ENCODE measurements at places on chromosomes 7 and 10. TPM values are rescaled to one million over a fixed set of nuclear protein-coding genes. Genes with fewer than 3 reads are reported as not detected.

DNA sequence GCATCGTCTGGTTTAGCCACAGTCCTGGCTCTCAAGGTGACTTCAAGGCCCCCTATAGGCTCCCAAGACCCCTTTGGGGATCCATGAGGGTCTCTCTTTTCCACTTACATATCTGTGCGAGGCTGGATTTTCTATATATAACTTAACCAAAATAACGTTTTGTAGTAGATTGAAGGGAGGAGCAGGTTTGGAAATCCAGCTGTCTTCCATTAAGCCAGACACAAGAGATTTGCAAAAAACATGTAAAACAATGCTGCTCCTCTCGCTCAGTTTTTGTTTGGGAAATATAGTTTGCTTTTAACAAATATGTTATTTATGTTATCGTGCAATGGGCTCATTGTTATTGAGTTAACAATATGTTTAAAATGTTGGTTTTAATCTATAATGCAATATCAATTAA, 811.2 kb downstream of the TYW1 start:
- no peaks in the 10 kb centered on the region for H3K4me1 ChIP-seq
- H3K4me3 ChIP-seq: no peak overlapping the region
- H3K36me3 ChIP-seq: no peaks in the 10 kb centered on the region
- no peak for DNase-seq

- H3K4me1 ChIP-seq: no peaks in the 10 kb centered on the region
- H3K27me3 ChIP-seq: no peaks in the 10 kb centered on the region
- no peak overlapping the region for H3K27ac ChIP-seq
- no peak for DNase-seq
- H3K4me3 ChIP-seq: no peak overlapping the region
- H3K36me3 ChIP-seq: no peaks in the 10 kb centered on the region
These were observed 190.7 kb downstream of the WDR11 start for GRCh38 chr10:121041906-121042305.

The FGL2 gene
- total RNA-seq: 10.5 TPM

GRCh38 chr10:32104622-32105509, 48.6 kb upstream of the KIF5B start:
- no peak overlapping the region for H3K27ac ChIP-seq
- DNase-seq: no peak
- H3K36me3 ChIP-seq: no peaks in the 10 kb centered on the region

DNA sequence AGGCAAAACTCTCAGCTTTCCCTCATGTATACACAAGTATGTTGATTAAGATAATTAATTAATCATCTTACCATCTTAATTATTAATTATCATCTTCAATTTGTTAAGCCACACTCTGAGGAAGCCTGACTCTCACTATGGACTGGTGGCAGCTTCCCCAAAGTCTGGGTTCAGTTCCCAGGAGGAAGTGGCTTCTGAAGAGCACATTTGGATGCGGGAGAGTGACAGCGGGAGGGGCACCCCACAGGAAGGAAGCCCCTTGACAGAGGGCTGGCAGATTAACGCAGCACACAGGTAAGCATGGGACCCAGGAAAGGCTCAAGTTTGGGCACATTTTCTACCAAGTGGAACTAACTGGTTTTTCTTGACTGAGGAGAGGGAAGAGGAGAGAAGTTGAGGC, 13.4 kb upstream of the SLIT1 start:
- DNase-seq: no peak
- peaks cover 12% of the 10 kb centered on the region for H3K4me1 ChIP-seq
- H3K27ac ChIP-seq: no peak overlapping the region
- H3K4me3 ChIP-seq: no peak overlapping the region

GRCh38 chr7:147803606-147804005, 787.0 kb upstream of the C7orf33 start:
- DNase-seq: no peak
- no peaks in the 10 kb centered on the region for H3K27me3 ChIP-seq
- H3K4me1 ChIP-seq: no peaks in the 10 kb centered on the region
- no peaks in the 10 kb centered on the region for H3K36me3 ChIP-seq

GRCh38 chr7:107560898-107561516, 2.7 kb downstream of the COG5 start:
- DNase-seq: no peak
- H3K4me3 ChIP-seq: no peak overlapping the region
- H3K36me3 ChIP-seq: peaks cover 9% of the 10 kb centered on the region
- no peaks in the 10 kb centered on the region for H3K27me3 ChIP-seq
- peaks cover 39% of the 10 kb centered on the region for H3K4me1 ChIP-seq
- H3K27ac ChIP-seq: no peak overlapping the region

GRCh38 chr10:71984809-71985388, 20.7 kb downstream of the CHST3 start:
- no peaks in the 10 kb centered on the region for H3K36me3 ChIP-seq
- no peak overlapping the region for H3K27ac ChIP-seq
- no peaks in the 10 kb centered on the region for H3K27me3 ChIP-seq
- DNase-seq: peak; percentile 61
- H3K4me1 ChIP-seq: peaks cover 53% of the 10 kb centered on the region

The LRRN3 gene
- total RNA-seq: not detected

- no peaks in the 10 kb centered on the region for H3K36me3 ChIP-seq
- no peak for DNase-seq
- no peaks in the 10 kb centered on the region for H3K27me3 ChIP-seq
- no peak overlapping the region for H3K27ac ChIP-seq
- H3K4me3 ChIP-seq: no peak overlapping the region
These were observed 104.0 kb downstream of the JCAD start for GRCh38 chr10:29955329-29955935.

GRCh38 chr10:47330366-47330765, 8.1 kb downstream of the GDF2 start:
- H3K36me3 ChIP-seq: no peaks in the 10 kb centered on the region
- no peak for DNase-seq
- no peak overlapping the region for H3K4me3 ChIP-seq
- no peak overlapping the region for H3K27ac ChIP-seq

The HMX3 gene
- not detected for total RNA-seq

DNA sequence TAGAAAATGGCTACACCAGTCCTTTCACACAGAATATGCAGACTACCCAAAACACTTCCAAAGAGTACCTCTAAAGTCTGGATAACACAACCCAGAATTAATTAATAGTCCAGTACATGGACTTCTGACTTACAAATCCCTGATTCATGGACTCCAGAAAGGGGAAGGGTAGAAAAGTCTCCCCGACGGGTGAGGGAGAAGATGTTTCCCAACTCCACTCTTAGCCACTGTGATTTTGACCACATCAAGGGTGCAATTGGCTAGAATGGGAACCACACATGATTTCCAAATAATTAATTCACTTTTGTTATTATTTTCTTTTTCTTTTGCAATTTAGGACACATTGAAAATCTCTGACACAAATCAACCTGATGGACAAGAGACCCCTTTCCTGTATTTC, 1.4 kb downstream of the TMEM130 start:
- no peak overlapping the region for H3K4me3 ChIP-seq
- H3K27ac ChIP-seq: no peak overlapping the region
- peaks cover 22% of the 10 kb centered on the region for H3K4me1 ChIP-seq
- H3K36me3 ChIP-seq: no peaks in the 10 kb centered on the region
- no peak for DNase-seq
- H3K27me3 ChIP-seq: peaks cover 4% of the 10 kb centered on the region

The DPCD gene
- 6.7 TPM for total RNA-seq

The ZNF117 gene
- 34.4 TPM for total RNA-seq

The HOXA10 gene
- not detected for total RNA-seq

DNA sequence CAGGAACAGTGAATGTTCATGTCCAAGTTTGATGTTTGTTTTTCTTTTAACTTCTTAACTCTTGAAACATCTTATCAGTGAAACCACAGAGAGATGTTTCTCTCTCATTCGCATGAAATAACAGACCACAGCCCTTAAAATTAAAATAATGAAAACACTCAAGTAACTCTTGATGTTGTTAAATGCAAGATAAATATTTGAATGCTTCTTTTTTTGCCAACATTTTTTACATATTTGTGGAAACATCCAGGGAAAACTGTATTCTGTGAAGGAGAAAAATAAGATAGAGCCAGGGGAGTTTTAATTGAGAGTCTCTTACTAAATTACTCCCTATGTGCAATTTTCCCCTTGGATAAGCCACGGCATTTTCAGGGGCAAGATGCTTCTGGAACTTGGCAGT, 361.8 kb upstream of the MGMT start:
- H3K4me3 ChIP-seq: no peak overlapping the region
- H3K4me1 ChIP-seq: no peaks in the 10 kb centered on the region
- H3K36me3 ChIP-seq: no peaks in the 10 kb centered on the region
- no peak for DNase-seq

DNA sequence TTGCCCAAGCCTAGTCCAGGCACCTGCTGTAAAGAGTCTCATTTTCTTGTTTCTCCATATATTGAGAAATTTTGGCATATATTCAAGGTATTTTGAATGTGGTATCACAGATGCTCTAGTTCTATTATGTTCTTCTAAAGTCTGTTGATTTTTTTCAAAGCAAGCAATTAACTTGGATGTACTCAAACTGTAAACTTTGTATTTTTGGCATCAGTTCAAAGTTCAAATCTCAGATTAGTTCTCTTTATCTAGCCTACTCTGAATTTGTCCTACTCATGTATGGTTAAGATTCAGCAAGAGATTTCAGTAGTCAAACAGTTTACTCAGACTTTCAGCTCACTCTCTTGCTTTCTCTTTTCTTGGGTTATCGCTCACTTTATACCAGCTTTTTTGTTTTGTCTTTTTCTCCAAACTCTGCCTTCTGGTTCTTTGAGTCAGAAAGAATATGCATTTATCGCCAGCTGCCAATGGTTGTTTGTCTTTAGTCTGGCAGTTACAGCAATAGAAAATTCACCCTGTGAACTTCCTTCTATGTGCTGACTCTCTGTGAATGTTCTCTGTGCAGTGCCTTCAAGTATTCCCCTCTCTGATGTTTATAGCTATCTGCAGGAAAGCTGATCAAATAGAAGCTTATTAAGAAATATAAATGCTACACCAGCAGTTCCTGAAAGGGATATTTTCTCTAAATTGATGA, 56.0 kb downstream of the ANKRD7 start:
- H3K36me3 ChIP-seq: no peaks in the 10 kb centered on the region
- H3K4me3 ChIP-seq: no peak overlapping the region
- no peak overlapping the region for H3K27ac ChIP-seq
- no peaks in the 10 kb centered on the region for H3K4me1 ChIP-seq

DNA sequence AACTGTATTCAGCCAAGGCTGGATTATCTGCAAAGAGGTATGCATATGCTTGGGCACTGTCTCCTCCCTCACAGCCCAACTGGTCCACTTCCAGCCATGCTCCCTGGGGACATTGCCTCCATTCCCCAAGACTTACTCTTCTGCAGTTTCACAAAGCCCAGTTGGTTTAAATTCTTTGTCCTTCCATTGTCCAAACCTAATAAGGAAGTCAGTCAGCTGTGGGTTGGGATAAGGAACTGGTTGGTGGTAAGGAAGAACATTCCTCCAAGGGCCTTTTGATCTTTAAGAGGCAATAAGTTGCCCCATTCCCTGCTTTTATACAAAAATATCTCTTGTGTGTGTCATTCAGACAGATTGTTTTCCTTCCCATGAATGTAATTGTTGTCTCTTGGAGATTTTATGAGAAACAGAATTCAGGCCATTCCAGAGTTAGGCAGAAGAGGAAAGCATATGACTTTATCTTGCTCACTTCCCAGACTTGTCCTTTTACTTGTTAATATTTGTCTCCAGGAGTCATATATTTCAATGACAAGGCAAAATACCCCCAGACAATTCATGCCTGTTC, 673.7 kb downstream of the SUGCT start:
- no peak overlapping the region for H3K4me3 ChIP-seq
- H3K27ac ChIP-seq: no peak overlapping the region
- H3K4me1 ChIP-seq: no peaks in the 10 kb centered on the region
- H3K27me3 ChIP-seq: no peaks in the 10 kb centered on the region
- no peak for DNase-seq

GRCh38 chr10:102505462-102506115, 1.8 kb downstream of the SUFU start:
- H3K27me3 ChIP-seq: no peaks in the 10 kb centered on the region
- no peak for DNase-seq
- H3K4me1 ChIP-seq: peaks cover 65% of the 10 kb centered on the region
- H3K27ac ChIP-seq: no peak overlapping the region

GRCh38 chr7:155145477-155146255, 75.5 kb downstream of the HTR5A start:
- H3K4me1 ChIP-seq: no peaks in the 10 kb centered on the region
- no peaks in the 10 kb centered on the region for H3K36me3 ChIP-seq
- no peak overlapping the region for H3K27ac ChIP-seq
- H3K4me3 ChIP-seq: no peak overlapping the region
- no peak for DNase-seq

The POP7 gene
- 15.2 TPM for total RNA-seq

The OR6B1 gene
- not detected for total RNA-seq

GRCh38 chr7:112125250-112125649, 80.9 kb downstream of the DOCK4 start:
- no peak overlapping the region for H3K4me3 ChIP-seq
- no peak overlapping the region for H3K27ac ChIP-seq
- peaks cover 22% of the 10 kb centered on the region for H3K4me1 ChIP-seq
- H3K27me3 ChIP-seq: no peaks in the 10 kb centered on the region

DNA sequence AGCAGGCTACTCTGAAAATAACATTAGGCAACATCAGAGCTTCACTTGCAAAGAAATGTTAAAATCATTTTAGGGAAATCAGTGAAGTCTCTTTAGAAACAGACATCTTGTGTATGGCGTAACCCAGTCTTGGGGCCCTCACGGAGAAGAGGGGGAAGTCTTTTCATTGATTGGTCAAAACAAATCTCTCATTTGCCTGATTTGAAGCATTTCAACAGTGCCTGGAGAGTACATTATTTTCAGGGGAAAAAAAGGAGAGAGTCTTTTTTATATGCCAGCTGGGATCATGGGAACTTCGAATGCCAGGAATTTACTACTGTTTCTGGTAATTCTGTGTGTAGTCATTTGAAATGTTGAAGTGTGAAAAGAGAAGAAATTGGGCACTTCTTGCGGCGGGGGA, 471.4 kb downstream of the PLXDC2 start:
- no peak for DNase-seq
- no peaks in the 10 kb centered on the region for H3K36me3 ChIP-seq
- H3K27ac ChIP-seq: no peak overlapping the region
- no peak overlapping the region for H3K4me3 ChIP-seq

The DPYSL4 gene
- total RNA-seq: 1.1 TPM

DNA sequence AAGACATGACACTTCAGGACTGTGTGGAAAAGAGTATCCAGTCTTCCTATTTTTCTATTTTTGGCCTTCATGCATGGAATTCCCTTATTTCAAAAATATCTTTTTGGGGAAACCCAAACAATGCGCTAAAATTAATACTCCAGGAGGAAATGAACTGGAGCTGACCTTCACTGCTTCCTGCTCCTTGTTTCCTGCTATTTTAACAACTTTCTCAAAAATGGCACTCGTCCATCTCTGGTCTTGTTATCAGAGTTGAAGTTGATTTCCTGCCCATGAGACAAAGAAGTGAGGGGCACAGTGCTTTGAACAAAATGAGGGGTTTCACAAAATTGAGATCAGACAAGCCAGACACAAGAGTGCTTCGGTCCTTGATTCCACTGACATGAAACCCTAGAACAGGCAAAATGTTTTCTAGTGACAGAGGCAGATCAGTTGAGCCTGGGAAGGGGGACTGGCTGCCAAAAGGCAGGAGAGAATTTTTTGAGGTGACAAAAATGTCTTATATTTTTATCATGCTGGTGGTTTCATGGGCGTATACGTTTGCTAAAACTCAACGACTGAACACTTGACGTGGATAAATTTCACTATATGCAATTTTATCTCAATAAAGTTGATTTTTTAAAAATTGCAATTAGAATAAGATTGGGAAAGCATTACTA, 193.2 kb downstream of the CREB5 start:
- H3K27me3 ChIP-seq: no peaks in the 10 kb centered on the region
- H3K27ac ChIP-seq: no peak overlapping the region
- H3K4me3 ChIP-seq: no peak overlapping the region
- no peaks in the 10 kb centered on the region for H3K36me3 ChIP-seq

The CYP3A4 gene
- total RNA-seq: not detected

- H3K36me3 ChIP-seq: no peaks in the 10 kb centered on the region
- DNase-seq: no peak
- H3K27ac ChIP-seq: peak overlapping the region; percentile 48
- peaks cover 6% of the 10 kb centered on the region for H3K4me1 ChIP-seq
These were observed 73.8 kb upstream of the SFMBT2 start for GRCh38 chr10:7484456-7485243.
